ENCODE measurements at places on chromosomes 2 and 18.
A peak's percentile ranks its signal among the peaks of the same experiment; 100 is the strongest.

DNA sequence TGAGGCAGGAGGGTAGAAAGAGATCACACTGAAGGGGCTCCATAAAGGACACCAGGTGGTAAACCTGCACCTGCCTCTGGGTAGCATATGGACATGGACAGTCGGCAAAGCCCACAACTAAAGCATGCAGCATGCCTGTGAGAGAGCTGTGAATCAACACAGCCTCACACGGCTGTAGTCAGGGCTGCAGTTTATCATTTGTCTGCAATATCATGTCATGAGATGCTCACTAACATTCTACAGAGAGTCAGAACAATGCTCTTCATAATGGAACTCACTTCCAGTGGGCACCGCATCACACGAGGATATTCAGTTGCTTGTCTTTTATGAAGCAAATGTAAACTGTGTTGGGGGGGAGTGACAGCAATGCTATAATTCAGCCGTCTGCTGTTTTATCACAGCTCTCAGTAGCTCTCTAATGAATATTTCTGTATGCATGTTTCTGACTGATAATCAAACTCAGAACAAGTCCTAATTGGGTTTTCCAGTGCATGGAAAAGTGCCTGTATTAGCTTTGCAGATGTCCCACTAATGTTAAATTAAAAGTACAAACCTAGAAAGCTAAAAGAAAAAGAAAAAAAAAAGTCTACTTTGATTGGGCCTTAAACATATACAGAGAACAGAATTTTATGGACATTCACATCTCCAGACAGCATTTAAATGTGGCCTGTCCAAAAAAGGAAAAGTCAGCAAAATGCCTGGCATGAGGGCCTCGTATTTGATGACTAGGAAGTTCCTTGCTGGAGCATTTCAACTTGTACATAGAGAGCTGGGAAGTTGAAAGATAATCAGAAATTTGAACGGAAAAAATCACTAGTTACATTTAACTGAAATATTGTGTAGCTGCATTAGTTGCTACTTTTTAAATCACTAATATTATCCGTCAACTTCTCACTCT lies 406.1 kb upstream of the SOX11 start:
- DNase-seq, result no peak

GRCh38 chr2:8453904-8454302 lies 228.0 kb upstream of the ID2 start:
- no peak for DNase-seq

- no peak for DNase-seq
These were observed at the start of gene TNS1 for GRCh38 chr2:218002845-218003180. Gene TNS1, minus strand, starts transcription at chr2:218002995. Its CDS starts 123 bp downstream, at chr2:218002872.

DNA sequence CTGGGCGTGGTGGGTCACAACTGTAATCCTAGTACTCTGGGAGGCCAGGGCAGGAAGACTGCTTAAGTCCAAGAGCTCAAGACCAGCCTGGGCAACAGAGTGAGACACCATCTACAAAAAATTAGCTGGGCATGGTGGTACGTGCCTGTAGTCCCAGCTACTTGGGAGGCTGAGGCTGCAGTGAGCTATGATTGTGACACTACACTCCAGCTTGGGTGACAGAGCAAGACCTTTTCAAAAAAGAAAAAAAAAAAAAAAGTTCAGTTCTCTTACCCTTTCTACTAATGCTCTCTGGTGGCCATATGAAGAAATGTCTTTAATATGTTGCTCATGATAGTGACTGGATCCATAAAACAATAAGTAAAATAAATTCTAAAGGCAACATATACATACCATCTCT lies 14.9 kb downstream of the TYW5 start:
- DNase-seq, result no peak

DNA sequence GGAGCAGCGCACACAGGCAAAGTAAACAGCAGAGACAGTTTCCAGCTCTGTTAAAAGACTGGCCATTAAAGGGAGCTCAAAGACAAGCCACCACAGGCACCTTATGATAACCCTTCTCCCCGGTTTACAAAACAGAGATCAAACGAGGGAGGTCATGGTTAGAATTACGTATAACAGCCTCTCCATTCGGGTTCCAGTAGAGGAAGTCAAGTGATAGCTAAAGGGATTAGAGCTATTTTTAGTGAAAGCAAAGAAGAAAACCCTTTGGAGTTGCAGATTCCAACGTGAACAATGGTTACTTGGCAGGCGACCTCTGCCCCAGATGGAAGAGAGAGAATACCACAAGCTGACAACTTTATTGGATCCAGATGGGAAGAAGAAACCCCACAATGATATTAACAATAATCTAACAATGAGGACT lies 31.2 kb upstream of the EDAR start:
- peak; percentile 31 for DNase-seq

DNA sequence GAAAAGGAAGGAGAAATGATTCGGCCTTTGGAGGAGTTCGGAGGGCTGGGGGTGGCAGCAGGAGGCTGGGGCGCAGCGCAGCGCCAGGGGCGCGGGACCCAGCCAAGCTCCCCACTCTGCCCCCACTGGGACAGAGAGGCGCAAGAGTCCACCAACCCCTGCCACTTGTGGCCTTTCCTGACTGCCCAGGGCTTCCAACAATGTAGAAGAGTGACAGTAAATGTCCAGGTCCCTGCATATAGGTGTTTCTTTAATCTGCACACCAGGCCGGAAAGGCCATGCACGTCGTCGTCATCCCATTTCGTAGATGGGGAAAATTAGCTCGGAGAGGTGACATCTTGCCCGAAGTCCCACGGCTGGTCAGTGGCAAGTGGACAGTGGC lies 96.6 kb downstream of the INHBB start:
- DNase-seq, result no peak

- DNase-seq, result no peak
These were observed 34.3 kb downstream of the SCN9A start for GRCh38 chr2:166341426-166341825.
